NK-92 treated with Interleukin-12 subunit alpha and Interleukin-12 subunit beta, amount 100 ng/mL, for 24 hours (cell line): ENCODE measurements at places on chromosomes 3 and 15.

GRCh38 chr3:137382005-137382594, 382.0 kb upstream of the SOX14 start:
- no peak for DNase-seq

GRCh38 chr3:58095603-58096138, 87.4 kb downstream of the FLNB start:
- DNase-seq, result no peak

DNA sequence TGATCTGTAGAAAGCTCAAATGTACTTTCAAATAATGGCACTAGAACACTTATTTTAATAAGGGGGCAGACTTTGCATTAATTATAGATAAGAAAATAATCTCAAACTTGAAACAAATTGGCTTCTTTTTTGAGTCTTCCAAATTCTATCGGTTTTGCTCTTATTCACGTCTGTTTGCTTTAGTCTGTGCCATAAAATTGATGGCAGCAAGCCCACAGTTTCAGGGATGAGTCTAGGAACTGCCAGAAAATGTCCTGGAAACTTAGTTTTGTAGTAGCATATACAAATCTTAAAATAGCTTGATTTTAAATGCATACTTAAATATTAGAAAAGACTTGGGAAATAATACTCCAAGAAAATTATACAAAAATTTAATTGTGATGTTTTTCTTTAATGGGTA, 39.7 kb downstream of the BCHE start:
- no peak for DNase-seq

DNA sequence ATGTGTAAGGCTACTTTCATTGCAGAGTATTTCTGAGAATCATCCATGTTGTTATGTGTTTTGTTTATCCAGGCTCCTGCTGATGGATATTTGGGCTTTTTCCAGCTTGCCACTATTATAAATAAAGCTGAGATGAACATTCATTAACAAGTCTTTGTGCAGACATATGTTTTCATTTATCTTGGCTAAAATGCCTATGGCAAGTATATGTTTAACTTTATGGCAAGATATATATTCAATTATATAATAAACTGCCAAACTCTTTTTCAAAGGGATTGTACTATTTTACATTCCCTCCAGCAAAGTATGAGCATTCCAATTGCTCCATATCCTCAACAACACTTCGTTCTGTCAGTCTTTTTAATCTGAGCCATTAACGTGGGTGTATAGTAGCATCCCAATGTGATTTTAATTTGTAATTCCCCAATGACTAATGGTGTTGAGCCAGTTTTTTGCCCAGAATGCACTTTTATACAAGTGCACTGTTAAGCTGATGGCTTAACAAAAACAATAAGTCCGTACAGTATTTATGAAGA, 452.4 kb downstream of the SHQ1 start:
- no peak for DNase-seq

GRCh38 chr15:72570059-72570458, 84.4 kb upstream of the GOLGA6B start:
- DNase-seq, result no peak

- DNase-seq, result no peak
Measured at GRCh38 chr3:158105119-158105709, 1.0 kb downstream of the SHOX2 start.

- DNase-seq, result no peak
Measured at GRCh38 chr3:55619046-55619808, 132.1 kb upstream of the WNT5A start.

- no peak for DNase-seq
Measured at GRCh38 chr15:60130398-60130797, 126.3 kb downstream of the FOXB1 start.

GRCh38 chr3:147775816-147776530, 366.8 kb downstream of the ZIC1 start:
- DNase-seq, result no peak

DNA sequence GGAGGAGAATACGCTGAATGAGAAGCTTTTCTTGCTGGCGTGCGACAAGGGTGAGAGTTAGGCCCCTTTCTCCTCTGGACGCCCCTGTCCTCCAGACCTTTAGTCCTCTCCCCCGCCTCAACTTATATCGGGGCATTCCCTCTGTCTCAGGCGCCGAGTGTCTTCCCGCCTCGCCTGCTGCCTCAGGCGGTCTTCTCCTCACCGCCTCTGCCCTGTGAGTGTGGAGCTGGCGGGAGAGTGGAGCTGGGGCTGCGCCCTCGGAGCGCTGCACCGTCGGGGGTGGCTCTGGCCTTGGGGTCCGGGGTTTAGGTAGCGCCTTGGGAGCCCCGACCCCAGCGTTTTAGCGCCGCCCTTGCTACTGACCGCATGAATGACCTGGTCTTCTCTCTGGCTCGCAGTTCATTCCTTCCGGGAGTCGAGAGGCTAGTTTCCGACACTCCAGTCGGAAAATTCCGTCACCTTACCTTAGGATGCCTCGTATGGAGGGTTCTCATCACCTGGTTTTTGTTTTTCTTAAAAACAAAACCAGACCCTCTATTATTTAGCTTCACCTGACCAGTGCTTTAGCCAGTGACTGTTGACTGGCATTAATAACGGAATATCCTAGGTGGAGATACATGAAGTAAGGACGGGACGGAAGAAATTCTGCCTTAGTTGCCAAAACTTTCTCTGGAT, 985 bp downstream of the TRPC1 start:
- no peak for DNase-seq

DNA sequence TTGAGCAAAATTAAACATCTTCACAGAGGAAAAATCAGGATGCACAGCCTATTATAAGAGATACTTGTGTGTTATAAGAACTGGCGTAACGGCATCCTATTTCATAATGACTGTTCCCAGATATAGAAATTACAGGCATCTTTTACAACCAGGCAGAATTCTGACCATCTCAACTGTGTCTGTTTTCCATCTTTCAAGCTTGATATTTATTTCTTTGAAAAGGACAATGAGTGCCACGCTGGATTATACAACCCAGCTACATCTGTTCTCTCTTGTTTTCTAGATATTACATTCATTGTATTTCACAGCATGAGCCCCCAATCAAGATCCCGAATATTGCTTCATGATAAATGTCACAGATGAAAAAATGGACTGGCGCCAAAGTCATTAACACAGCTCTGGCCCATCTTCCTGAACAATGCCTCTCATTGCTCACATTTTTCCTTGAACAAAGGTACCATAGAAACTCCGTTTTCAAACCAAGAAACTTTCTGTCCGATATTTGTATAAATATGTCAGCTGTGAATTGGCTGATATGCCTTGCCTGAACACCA, 420.6 kb downstream of the TBL1XR1 start:
- no peak for DNase-seq

DNA sequence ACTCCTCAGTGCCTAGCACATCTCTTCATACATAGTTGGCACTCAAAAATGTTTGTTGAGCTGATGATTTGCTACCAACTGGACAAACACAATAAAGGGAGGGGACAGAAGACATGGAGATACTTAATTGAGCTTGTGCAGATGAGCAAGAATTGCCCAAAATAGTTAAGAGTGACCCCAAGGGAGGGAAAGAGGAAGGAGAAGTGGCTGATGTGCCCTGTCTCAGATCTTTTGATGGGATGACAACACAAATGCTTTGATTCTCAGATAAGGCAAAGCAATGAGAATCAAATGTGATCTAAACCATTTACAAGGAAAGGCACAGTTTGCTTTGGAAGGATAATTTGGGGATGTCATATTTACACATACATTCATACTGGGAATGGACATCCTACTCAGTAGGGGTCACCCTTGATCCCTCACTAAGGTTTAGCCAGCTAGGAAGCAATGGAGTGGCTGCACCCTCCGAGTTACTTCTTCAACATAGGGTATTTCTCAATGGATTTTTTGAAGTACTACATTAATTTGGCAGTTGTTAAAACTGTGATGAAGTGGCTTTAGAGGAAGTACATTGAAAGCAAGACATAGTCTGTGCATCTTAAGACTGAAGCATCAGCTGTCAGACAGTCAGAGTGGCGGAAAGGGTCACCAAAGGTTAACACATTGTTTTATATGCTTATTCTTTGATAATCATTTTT, 21.9 kb upstream of the SSR3 start:
- DNase-seq, result no peak
